ENCODE measurements at places on chromosomes 13 and 19. TPM values are rescaled to one million over a fixed set of nuclear protein-coding genes. Genes with fewer than 3 reads are reported as not detected.

The TEX29 gene
- polyA plus RNA-seq = not detected

The KLK13 gene
- not detected for polyA plus RNA-seq

DNA sequence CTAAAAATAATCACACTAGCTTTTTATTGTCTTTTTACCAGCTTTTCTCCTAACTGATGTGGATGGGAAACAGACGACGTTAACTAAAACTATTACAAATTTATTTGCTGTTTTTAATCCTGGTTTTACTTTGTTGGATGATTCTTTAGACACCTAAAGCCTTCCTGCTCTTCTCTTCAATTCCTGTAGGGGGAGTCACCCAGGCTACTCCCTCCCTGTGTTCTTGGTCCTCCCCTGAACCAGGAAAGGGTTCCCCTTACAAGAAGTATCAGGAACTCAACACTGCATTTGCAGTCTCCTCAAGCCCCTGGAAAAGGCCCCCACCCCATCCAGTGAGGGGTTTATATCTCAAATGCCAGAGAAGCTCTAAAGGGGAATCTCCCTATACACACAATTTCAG, 206.1 kb downstream of the SUCLA2 start:
- H3K4me3 ChIP-seq = no peak overlapping the region
- H3K27ac ChIP-seq = no peak overlapping the region
- H3K36me3 ChIP-seq = no peaks in the 10 kb centered on the region
- H3K27me3 ChIP-seq = no peaks in the 10 kb centered on the region
- DNase-seq = no peak

DNA sequence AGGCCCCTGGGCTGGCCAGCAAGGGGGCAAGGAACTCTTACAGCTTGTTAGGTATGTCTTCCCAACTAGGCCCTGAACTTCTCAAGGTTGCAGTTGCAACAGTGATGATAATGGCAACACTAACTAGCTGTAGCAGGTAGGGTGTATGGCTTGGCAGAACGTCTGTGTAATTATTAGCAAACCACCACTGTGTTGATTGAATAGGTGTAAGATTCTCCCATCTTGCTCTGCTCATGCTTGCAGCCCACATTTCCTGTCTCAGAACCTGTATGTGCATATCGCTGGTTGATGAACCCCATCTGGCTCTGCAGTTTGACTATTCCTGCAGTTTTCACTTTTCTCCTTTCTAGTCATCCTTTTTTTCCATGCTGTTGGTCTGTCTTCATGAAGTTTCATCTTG, 178.8 kb downstream of the KATNAL1 start:
- no peak overlapping the region for H3K4me3 ChIP-seq
- no peak overlapping the region for H3K27ac ChIP-seq
- no peak for DNase-seq
- no peaks in the 10 kb centered on the region for H3K36me3 ChIP-seq
- peaks cover 20% of the 10 kb centered on the region for H3K4me1 ChIP-seq

DNA sequence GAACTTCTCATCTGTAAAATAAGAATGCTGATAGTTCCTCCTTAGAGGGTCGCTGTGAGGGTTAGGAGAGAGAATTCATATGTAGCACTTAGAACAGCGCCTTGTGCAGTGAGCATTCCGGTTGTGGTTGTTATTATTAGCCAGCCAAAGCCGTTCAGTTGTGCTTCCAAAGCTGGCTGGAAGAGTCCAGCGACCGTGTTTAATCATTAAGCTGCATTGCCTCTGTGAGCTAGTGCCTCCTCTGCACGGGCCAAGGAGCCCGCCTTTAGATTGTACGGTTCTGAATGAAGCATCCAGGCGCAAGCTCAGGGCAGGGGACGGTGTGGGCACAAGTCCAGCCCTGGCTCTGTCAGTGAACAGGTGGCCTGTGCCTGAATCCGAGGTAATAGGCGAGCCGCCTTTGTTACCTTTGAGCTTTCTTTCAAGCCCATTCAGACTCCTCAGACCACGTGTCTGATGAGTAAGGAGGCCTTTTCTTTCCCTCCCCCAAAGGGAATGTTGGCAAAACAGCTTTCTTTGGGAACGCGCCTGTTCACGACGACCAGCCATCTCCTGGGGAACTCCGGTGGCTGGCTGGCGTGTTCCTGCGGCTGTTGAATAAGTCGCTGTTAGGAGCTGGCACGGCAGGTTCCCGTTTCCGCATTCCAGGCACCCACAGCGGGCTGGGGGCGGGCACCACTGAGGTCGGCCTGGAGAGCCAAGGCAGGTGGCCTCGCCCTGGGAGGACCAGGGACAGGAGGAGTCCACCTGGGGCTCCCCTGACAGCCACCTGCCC, 25.1 kb downstream of the SIPA1L3 start:
- DNase-seq = no peak
- no peaks in the 10 kb centered on the region for H3K27me3 ChIP-seq
- no peaks in the 10 kb centered on the region for H3K36me3 ChIP-seq
- no peaks in the 10 kb centered on the region for H3K4me1 ChIP-seq
- H3K27ac ChIP-seq = no peak overlapping the region

The FARSA gene
- 64.5 TPM for polyA plus RNA-seq

The KIR3DL2 gene
- polyA plus RNA-seq = 16.8 TPM

GRCh38 chr19:48950159-48950558, 4.5 kb upstream of the BAX start:
- DNase-seq = no peak
- no peak overlapping the region for H3K4me3 ChIP-seq
- H3K4me1 ChIP-seq = peaks cover 5% of the 10 kb centered on the region
- no peaks in the 10 kb centered on the region for H3K36me3 ChIP-seq

- no peaks in the 10 kb centered on the region for H3K36me3 ChIP-seq
- H3K27me3 ChIP-seq = no peaks in the 10 kb centered on the region
- DNase-seq = no peak
- H3K4me1 ChIP-seq = no peaks in the 10 kb centered on the region
- H3K27ac ChIP-seq = no peak overlapping the region
Measured at GRCh38 chr13:95920485-95920884, 132.7 kb downstream of the UGGT2 start.

The ZNF530 gene
- 6.2 TPM for polyA plus RNA-seq

The CARS2 gene
- polyA plus RNA-seq = 39.2 TPM

The NAPSA gene
- polyA plus RNA-seq = 1.6 TPM

DNA sequence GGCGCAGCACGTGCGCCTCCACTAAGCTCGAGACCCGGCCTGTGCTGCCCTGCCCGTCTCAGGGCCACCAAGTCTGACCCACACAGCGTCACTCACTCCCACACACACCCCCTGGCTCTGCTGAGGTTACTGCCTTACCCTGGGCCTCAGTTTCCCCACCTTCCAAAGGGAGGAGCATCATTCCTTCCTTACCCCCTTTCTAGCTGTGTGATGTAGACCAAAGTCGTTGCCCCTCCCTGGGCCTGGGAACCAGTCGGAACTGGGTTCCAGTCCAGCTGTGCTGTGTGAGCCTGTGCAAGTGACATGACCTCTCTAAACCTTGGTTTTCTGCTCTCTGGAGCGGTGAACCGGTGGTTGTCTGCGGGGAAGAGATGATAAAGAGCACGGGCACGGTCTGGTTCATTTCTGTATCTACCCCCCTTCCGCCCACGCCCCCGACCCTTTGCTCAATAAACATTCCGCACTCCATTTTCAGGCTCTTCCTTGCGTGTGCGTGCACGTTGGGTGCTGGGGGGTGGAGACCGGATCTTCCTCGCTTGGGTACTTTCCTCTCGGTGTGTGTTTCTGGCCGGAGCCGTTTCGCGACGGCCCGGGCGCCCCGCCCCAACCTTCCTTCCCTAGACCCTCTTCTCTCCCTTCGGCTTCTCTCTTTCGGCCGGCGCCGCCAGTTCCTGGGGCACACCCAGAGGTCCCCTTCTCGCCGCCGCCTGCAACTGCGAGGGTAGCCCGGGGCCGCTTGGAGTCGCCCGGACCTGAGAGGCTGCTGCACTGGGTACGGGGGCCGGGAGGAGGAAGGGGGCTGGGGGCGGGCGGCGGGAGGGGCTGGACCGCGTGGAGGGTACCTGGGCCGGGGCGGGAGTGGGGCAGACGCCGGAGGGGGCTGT, at the start of gene ZNF581:
ZNF581 (plus strand) TSS at position 647 of the 884 bp plus-strand sequence. CDS start 923 bp downstream, outside the sequence.
- peaks cover 4% of the 10 kb centered on the region for H3K36me3 ChIP-seq
- H3K27me3 ChIP-seq = no peaks in the 10 kb centered on the region
- H3K4me1 ChIP-seq = peaks cover 33% of the 10 kb centered on the region
- DNase-seq = peak; percentile 72
- peak within 1 kb of the TSS; percentile 72 for H3K27ac ChIP-seq

The APBA3 gene
- 40.8 TPM for polyA plus RNA-seq

- H3K4me3 ChIP-seq = no peak overlapping the region
- DNase-seq = no peak
- no peak overlapping the region for H3K27ac ChIP-seq
- H3K36me3 ChIP-seq = no peaks in the 10 kb centered on the region
Measured at GRCh38 chr13:38412266-38412665, 62.6 kb downstream of the UFM1 start.

DNA sequence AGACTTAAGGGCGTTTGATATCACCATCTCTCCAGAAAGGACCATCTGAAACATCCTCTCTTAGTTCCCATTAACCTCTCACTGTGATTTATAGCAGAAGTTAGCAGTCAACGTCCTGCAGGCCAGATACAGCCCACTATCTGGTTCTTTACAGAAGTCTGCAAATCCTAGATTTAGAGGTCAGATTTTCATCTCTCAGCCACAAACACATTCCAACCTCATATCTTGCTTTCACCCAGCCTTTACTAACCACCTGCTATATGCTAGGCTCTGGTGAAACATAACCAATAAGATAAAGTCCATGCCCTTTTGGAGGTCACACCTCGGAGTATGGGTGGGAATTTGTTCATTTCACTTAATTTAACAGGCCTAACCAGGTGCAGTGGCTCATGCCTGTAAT, 76.8 kb upstream of the CACNA1A start:
- no peaks in the 10 kb centered on the region for H3K36me3 ChIP-seq
- no peaks in the 10 kb centered on the region for H3K4me1 ChIP-seq
- no peak overlapping the region for H3K4me3 ChIP-seq
- DNase-seq = no peak

DNA sequence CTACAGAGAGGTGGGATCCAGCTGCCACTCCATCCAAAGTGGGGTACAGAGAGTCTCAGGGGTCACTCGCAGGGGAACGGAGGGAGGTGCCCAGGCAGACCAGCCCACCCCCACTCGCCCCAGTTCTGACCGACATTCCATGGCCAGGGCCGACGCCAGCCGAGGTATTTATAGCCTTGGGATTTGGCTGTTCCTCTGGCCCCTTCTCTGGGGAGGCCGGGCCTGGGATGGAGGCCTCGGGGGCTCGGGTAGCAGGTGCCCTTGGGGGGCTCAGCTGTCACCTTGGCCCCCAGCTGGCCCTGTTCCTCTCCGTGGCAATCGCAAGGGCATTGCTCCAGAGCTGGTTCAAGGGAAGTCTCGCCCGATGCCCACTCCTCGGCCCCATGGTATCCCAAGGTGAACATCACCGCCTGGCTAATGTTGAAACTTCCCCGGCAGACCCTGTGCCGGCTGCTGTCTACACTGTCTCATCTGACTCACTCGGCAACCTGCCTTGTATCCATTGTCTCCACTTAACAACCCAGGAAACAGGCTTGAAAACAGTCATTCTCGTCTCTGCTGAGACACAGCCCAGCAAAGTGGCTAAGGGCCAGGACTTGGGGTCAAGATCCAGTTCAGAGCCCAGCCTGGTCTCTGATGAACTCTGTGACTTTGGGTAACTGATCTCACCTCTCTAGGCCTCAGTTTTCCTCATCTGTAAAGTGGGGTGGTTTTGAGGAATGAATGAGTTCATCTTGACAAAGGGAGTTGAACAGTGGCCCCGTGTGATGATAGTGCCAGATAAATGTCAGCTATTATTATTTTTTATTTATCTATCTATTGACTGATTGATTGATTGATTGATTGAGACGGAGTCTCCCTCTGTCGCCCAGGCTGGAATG, 9.7 kb downstream of the PRKACA start:
- H3K4me1 ChIP-seq = peaks cover 5% of the 10 kb centered on the region
- H3K36me3 ChIP-seq = no peaks in the 10 kb centered on the region
- DNase-seq = no peak
- no peak overlapping the region for H3K4me3 ChIP-seq

- DNase-seq = no peak
- H3K36me3 ChIP-seq = no peaks in the 10 kb centered on the region
- H3K4me1 ChIP-seq = no peaks in the 10 kb centered on the region
- H3K4me3 ChIP-seq = no peak overlapping the region
- H3K27me3 ChIP-seq = no peaks in the 10 kb centered on the region
Measured at GRCh38 chr13:39498471-39499114, 104.4 kb downstream of the LHFPL6 start.

DNA sequence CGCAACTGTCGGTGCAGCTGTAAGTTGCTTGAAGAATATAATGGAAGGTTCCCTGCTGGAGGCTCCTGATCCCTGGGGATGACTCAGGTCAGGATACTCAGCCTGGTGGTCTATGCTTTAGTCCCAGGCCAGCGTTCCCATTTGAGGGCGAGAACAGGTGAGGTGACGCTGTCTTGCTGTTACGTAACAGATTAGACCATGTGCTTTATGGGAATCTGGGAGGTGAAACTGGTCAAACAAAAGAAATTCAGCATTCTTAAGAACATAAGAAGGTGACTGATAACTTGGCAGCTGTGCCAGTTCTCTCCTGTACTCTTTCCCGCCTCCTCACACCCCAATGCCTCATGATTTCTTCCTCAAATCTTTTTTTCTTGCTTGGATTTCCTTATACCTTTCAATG, at the start of gene CXCL17:
CXCL17 (minus strand) TSS at position 114 of the 400 bp plus-strand sequence. CDS start 114 bp downstream, outside the sequence.
- no peak within 1 kb of the TSS for H3K4me3 ChIP-seq
- no peaks in the 10 kb centered on the region for H3K27me3 ChIP-seq
- no peak within 1 kb of the TSS for H3K27ac ChIP-seq
- no peaks in the 10 kb centered on the region for H3K36me3 ChIP-seq

- no peak overlapping the region for H3K27ac ChIP-seq
- DNase-seq = no peak
- no peaks in the 10 kb centered on the region for H3K36me3 ChIP-seq
- H3K27me3 ChIP-seq = no peaks in the 10 kb centered on the region
- H3K4me3 ChIP-seq = no peak overlapping the region
Measured at GRCh38 chr13:102830646-102831045, 15.2 kb upstream of the ERCC5 start.

- peak overlapping the region; percentile 73 for H3K4me3 ChIP-seq
- no peaks in the 10 kb centered on the region for H3K36me3 ChIP-seq
- H3K27me3 ChIP-seq = no peaks in the 10 kb centered on the region
- H3K27ac ChIP-seq = peak overlapping the region; percentile 73
- peaks cover 10% of the 10 kb centered on the region for H3K4me1 ChIP-seq
- no peak for DNase-seq
Measured at GRCh38 chr13:94548821-94549231, 47.1 kb downstream of the TGDS start.

- peaks cover 5% of the 10 kb centered on the region for H3K36me3 ChIP-seq
- H3K27me3 ChIP-seq = no peaks in the 10 kb centered on the region
- H3K4me1 ChIP-seq = peaks cover 47% of the 10 kb centered on the region
- DNase-seq = peak; percentile 90
- H3K4me3 ChIP-seq = peak overlapping the region; percentile 99
Measured at GRCh38 chr19:40714441-40715299, 2.0 kb downstream of the COQ8B start.

GRCh38 chr13:110690516-110690915, 15.4 kb downstream of the CARS2 start:
- H3K27me3 ChIP-seq = no peaks in the 10 kb centered on the region
- H3K36me3 ChIP-seq = peaks cover 6% of the 10 kb centered on the region
- no peak for DNase-seq
- H3K4me3 ChIP-seq = no peak overlapping the region
- no peak overlapping the region for H3K27ac ChIP-seq

GRCh38 chr13:72537395-72537780, 190.0 kb downstream of the MZT1 start:
- DNase-seq = no peak
- no peaks in the 10 kb centered on the region for H3K27me3 ChIP-seq
- H3K27ac ChIP-seq = no peak overlapping the region
- no peaks in the 10 kb centered on the region for H3K4me1 ChIP-seq
- H3K4me3 ChIP-seq = no peak overlapping the region

- DNase-seq = no peak
- H3K4me1 ChIP-seq = no peaks in the 10 kb centered on the region
- no peaks in the 10 kb centered on the region for H3K36me3 ChIP-seq
- H3K27me3 ChIP-seq = no peaks in the 10 kb centered on the region
- H3K4me3 ChIP-seq = no peak overlapping the region
- H3K27ac ChIP-seq = no peak overlapping the region
Measured at GRCh38 chr13:44048326-44048725, 168.6 kb downstream of the LACC1 start.

Measured in CD8-positive, alpha-beta memory T cell (primary cell).